ENCODE measurements at places on chromosomes 12 and 14.

- DNase-seq = no peak
These were observed 5.2 kb upstream of the ITGA5 start for GRCh38 chr12:54424224-54424623.

- no peak for DNase-seq
These were observed 27.6 kb downstream of the PDE3A start for GRCh38 chr12:20395791-20396550.

DNA sequence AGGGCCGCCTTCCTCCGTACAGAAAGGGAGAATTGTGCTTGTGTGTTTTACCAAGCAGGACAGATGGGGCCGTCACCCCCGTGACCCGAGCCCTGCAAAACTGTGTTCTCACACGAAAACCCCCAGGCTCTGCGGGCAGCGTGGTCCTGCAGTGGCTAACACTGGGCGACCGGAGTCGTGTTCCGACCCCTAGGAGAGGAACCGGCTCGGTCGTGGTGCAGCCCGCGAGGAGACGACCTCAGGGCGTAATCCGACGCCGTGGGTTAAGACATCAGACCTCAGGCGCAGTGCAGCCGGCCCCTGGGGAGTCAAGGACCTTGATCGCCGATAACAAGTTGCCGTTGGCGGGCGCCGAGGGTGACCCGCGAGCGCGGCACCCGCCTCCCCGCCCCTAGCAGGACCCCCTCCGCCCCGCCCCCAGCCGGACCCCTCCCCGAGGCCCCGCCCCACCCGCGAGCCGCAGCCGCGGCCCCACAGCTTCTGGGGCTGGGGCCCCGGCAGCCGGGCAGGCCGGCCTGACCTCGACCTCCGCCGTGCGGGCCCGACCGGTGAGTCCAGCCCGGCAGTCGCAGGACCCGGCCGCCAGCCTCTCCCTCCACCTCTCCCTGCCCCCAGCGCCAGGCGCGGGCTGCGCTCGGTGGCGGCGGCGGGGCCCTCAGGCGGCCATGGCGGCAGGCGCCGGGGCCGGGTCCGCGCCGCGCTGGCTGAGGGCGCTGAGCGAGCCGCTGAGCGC, at the start of gene CHPT1:
Gene CHPT1 (plus strand): TSS at position 444 of the 733 bp plus-strand sequence. CDS start 222 bp downstream, at position 666.
- peak; percentile 78 for DNase-seq

GRCh38 chr14:96470331-96470730, 31.9 kb upstream of the PAPOLA start:
- DNase-seq = no peak

DNA sequence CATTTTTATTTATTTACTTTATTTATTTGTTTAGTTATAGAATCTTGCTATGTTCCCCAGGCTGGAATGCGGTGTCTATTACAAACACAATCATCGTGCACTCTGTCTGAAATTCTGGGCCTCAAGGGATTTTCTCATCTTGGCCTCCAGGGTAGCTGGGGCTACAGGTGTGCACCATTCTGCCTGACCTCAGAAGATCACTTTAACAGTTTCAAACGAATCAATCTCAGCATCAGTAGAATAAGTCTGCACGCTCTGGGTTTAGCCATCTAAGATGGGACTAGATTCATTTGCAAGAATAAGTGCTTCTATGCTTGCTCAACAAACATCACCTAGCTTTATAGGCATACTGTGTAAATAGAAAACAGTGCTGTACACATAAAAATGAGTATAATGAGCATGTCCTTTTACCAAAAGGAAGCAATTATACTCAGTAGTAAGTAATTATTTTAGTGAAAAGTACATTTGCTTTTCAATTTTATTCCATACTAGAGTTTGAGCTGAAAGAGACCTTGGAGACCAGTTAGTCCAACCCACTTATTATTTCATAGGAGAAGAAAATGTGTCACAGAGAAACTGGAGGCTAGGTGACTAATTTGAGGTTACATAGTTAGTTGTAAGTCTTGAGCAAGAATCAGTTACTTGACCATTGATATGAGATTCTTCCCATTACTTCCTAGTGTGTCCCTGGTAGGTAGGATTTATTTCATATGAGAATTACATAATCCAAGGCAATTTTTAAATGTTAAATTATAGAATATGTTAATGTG, 456.5 kb upstream of the LMO3 start:
- DNase-seq = no peak

GRCh38 chr14:55986069-55986468, 132.1 kb upstream of the PELI2 start:
- DNase-seq = no peak

DNA sequence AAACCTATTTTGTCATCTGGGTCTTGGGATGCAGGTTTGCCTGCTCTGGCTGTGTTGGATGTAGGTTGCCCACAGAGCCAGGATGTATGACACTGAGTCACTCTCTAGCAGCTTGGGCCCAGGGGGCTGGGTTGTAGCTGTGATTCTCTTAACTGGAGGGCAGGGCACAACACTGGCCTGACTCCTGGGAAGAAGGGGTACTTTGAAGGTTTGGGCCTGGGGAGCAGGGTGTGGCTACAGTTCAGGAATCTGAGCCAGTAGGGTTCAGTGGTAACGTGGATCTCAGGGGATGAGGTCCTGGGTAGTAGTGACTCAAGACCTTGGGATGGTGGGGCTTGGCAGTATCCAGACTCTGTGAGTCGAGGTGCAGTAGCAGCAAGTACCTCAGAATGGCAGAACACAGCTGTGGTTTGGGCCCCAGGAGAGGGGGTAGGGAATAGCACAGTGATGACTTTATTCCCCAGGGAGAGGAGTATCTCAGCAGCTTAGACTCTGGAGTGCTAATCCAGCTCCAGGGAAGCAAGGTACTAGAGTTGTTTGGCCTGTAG, 25.7 kb downstream of the TBC1D15 start:
- no peak for DNase-seq

DNA sequence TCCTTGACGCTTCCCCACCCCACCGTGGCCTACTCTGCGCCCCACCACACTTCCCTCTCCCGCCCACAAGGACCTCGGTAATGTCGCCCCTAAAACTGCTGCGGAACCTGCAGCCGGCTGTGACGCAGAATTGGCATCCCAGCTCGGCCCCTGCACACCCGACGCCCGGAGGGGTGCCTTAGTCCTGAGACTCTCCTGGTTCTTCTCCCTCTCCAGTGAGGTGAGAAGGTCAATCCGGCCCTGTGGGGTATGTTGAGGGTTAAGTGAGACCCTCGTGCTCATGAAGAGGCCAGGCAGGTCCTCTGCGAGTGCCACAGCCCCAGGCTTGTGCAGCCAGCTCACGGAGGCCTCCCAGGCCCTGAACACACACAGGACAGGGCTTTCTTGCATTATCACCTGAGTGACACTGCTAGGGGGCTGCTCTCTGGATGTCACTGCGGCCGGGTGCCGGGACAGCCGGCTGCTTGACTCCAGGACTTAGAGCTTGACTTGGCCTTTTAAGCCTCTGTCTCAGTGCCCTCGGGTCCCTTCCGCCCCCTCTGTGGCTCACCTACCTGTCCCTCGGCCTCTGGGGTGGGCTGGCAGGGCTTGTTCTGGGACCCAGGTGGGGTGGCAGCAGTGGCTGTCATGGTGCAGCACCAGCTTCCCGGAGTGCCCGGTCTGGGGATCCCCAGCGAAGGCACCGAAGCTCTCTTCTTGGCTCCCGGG, 106.9 kb upstream of the C14orf180 start:
- no peak for DNase-seq

DNA sequence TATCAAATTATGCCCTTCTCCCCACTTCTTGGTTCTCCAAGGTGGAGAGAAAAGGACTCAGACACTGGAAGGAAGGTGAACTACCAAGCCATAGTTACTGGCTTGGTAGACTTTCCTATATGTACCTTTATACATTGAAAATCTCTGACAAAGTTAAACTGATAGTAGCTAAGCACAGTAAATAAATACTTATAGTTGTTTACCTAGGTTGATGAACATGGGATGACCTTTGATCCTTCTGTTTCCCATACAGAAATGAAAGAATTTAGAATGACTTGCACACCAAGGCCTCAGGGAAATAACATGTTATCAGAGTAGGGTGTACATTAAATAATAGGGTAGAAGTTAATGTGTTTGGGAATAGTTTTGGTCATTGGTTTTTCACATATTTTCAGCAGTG, 6.7 kb downstream of the ARHGAP5 start:
- no peak for DNase-seq

DNA sequence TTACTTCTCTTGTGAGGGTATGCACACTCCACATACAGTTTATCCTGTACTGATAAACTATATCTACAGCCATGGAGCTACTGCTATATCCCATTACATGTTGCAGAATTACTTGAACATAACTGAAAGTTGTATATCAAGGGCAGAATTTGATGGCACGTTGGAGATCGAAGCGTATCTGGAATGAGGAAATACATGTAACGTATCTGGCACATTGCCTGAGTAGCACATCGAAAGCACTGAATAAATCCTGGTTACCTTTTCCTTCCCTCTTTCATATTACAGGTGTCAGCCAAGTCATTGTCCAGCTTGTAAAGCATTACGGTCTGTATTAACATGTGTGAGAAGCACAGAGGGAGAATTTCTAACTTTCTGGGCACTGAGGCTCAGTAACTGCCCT, 42.1 kb upstream of the LIN7A start:
- no peak for DNase-seq

GRCh38 chr12:34016361-34016760, 5.9 kb upstream of the ALG10 start:
- DNase-seq = no peak

- no peak for DNase-seq
These were observed 15.7 kb upstream of the AMN start for GRCh38 chr14:102906616-102907302.

DNA sequence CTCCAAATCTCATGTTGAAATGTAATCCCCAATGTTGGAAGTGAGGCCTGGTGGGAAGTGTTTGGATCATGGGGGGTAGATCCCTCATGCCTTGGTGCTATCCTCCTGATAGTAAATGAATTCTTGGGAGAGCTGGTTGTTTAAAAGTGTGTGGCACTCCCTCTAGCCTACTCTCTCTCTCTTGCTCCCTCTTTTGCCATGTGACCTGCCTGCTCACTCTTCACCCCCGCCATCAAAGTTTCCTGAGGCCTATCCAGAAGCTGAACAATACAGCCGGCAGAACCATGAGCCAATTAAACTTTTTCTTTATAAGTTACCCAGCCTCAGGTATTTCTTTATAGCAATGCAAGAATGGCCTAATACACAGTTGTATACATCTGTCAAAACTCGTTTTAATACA, 62.5 kb downstream of the BCL2L14 start:
- DNase-seq = no peak

DNA sequence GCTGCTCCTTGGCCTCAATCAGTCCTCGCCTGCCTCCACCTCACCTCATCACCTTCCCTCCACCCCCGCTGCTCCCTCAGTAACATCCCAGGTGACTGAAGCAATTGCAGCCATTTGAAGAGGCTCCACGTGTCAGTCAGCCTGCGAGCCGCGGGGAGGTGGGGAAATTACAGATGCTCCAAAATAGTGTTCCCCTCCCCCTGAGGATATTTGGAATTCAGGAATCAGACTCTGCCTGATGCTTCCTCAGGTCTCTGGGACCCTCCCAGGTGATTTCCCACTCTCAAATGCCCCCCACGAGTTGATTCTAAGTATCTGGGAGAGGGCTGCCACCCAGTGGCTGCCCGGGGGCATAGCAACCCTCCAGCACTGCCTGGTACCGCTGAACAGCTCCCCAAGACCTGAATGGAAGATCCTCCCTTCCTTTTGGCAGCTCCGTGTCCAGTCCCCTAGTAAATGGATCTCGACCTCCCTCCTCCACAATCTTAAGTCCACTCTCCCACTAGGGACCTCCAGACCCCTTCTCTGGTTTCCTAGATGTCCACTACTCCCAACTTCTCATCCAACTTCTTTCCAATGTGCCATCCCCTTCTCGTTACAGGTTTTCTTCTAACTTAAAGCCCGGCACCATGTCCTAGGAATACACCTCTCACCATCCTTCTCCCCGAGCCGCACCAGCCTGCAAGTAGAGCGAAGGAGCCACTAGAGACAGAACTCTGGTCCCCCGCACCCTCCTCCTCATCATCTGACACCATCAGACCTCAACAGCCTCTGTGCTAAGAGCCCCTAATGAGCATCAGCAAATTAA, 1.4 kb upstream of the ASIC1 start:
- DNase-seq = no peak

GRCh38 chr12:52976574-52977071, 27.7 kb downstream of the KRT18 start:
- no peak for DNase-seq

GRCh38 chr12:96041181-96041580, 5.8 kb upstream of the LTA4H start:
- no peak for DNase-seq

GRCh38 chr12:109949089-109949488, 47.1 kb downstream of the GIT2 start:
- DNase-seq = no peak

DNA sequence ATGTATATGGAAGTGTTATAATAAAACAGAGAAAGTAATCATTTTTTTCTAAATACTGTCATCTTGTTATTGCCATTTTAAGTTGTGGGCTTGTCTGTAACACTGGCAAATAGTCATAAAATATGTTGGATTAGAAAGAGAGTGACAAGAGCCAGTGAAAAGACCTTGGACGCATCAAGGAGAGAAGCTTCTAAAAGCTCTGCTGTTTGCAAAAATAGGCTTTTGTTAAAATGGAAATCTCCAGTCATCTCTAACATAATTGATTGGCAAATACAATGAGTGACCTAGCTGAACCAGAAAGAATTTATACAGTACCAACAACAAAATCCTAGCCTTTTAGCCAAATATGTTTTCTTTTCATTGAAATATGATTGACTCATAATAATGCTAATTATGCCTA, 245.8 kb upstream of the RMST start:
- DNase-seq = no peak

DNA sequence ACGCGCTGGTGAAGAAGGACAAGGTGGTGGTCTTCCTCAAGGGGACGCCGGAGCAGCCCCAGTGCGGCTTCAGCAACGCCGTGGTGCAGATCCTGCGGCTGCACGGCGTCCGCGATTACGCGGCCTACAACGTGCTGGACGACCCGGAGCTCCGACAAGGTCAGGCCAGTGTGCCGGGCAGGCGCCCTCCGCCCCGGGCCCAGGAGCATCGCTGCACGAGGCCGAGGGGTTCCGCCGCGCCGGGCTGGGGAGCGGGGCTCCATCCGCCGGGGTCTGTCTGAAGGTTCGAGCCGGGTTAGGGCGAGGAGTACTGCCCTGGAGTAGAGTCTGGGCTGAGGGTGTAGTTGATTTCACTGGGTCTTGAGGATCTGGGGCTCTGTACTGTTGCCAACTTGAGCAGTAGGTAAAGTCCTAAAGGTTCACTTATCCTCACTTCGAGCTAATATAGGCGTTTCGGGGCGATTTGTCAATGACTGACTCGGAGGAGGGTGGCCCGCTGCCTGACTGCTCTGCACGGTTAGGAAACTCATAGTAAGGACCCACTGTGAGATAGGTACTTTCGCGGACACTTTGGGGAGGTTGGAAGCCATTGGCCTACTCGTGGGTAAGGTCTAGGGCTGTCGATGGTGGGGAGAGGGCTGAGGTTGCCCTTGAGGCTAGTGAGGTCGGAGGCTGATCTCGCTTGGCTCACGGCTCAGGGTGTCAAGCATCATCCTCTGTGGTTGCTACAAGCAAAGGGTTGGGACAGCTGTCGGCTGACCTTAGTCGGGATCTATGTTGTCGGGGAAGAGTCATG, 574 bp downstream of the GLRX5 start:
- peak; percentile 35 for DNase-seq

Data from left colon (tissue), 2 donors.